Stimulated activated CD4-positive, alpha-beta T cell treated with anti-CD3 and anti-CD28 coated beads, TNF-alpha, amount 100 ng/mL, for 4 hours (primary cell): ENCODE measurements at places on chromosomes 7 and 10.

- DNase-seq = no peak
These were observed 192.2 kb downstream of the SH2D4B start for GRCh38 chr10:80729896-80730295.

- DNase-seq = no peak
These were observed 185.4 kb downstream of the DNAJB6 start for GRCh38 chr7:157522189-157522588.

DNA sequence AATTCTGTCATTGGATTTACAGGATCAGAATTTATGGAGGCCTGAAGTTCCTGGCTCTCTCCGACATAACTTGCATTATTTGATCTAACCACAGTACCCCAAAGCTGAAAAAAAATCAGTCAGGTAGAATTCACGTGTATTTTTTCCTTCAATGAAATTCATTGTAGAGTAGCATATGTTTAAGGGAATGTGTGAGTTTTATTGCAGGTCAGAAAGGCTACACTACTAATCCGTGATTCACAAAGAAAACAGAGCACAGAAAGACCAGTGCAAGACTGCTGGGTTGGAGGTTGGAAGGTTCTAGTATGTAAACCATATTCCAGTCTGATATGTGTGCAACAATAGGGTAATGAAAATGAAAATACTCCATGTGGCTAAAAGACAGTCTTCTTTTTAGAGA is 247.0 kb upstream of the FERD3L start:
- no peak for DNase-seq

DNA sequence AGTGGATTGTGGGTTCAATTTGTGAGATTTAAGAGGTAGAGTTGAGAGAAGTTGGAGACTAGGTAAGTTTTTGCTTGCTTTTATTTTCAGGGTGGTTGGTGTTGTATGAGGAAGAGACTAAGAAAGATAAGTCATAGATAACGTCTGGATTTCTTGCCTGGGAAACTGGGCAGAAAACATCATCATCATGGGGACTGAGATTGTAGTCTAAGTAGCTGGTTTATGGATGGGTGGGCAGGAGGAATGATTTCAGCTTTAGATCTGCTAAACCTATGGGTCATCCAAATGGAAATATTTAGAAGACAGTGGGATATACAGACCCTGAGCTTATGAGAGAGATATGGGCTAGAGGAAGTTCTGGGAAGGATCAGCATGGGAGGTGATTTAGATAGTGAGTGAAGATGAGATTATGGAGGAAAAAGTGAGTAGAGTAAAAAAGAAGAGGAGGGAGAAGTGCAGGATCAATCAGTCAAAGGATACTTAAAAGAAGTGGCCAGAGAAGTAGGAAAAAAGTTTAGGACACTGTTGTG is 169.8 kb downstream of the WNT2 start:
- no peak for DNase-seq

- no peak for DNase-seq
These were observed 111.7 kb upstream of the LYZL1 start for GRCh38 chr10:29176845-29177832.

DNA sequence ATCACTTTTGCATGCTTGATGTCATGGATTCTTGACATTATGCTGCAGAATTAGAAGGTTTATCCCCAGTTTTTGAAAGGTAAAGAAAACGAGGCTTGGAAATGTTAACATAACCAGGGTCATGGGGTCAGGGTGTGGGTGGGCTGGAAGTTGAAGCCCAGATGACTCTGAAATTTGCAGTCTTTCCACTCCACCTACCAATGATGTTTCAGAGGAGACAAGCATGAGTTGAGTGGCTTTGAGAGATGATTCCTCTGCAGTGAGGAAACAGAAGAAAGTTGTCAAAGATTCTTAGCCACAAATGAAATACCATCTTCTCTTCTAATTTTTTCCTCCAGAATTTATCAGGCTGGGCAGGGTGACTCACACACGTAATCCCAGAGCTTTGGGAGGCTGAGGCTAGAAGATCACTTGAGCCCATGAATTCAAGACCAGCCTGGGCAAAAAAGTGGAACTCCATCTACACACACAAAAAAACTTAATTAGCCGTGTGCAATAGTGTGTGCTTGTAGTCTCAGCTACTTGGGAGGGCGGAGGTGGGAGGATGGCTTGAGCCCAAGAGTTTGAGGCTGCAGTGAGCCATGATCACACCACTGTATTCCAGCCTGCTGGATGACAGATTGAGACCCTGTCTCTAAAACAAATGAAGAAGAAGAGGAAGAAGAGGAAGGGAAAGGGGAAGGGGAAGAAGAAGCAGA is 239.1 kb upstream of the AUTS2 start:
- no peak for DNase-seq

DNA sequence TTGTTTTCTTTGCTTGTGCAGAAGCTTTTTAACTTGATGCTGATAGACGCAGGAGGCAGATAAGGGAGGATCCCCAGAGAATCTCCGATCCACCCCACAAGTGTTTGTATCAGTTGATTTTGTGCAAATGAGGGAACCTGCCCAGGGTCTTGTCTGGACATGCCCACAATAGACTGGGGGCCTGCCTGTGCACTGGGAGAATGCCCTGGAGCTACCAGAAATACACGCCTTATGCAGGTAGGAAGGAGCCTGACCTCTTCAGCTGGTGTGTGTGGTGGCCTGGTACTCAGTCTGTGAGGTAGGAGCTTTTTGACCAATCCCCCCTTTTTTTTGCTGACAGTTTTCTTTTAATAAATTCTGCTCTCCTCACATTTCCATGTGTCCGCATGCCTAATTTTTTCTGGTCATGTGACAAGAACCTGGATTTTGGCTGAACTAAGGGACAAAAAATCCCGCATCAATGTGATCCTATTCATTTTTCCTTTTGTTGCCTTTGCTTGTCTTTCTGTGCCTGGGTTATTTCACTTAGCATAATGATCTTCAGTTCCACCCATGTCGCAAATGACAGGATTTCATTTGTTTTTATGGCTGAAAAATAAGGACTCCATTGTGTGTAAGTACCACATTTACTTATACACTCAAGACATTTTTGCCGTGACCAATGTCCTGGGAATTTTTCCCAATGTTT is 430.6 kb upstream of the NRG3 start:
- DNase-seq = no peak

- no peak for DNase-seq
These were observed 377.4 kb upstream of the PODXL start for GRCh38 chr7:131933751-131934289.

DNA sequence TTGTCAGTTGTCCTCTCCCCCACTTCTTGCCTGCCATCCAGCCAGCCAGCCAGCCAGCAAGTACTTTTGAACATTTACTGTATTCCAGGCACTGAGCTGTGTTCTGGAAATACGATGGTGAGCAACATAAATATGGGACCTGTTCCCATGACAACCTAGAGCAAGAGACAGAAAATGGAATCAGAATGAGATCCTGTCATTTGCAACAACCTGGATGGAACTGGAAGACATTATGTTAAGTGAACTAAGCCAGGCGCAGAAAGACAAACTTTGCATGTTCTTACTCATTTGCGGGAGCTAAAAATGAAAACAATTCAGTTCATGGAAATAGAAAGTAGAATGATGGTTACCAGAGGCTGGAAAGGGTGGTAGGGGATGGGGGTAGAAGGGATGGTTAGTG is 140.7 kb downstream of the ICA1 start:
- no peak for DNase-seq

DNA sequence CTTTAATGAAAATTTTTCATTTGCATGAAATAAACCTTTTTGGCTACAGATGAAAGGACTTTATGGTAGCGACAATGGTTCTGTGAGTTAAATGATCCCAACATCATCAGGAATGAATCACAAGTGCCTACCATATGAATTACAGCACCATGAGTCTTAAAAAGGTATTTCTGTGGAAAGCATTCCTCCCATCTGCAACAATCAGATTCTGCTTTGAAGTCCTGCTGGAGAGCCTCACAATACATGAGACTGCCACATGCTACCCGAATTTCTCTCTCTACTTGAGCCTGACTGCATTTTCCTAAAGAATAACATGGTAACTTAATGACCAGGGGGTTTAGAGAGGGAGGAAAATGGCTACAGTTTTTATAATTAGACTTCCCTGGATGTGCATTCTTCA is 190.3 kb downstream of the TWIST1 start:
- DNase-seq = no peak

DNA sequence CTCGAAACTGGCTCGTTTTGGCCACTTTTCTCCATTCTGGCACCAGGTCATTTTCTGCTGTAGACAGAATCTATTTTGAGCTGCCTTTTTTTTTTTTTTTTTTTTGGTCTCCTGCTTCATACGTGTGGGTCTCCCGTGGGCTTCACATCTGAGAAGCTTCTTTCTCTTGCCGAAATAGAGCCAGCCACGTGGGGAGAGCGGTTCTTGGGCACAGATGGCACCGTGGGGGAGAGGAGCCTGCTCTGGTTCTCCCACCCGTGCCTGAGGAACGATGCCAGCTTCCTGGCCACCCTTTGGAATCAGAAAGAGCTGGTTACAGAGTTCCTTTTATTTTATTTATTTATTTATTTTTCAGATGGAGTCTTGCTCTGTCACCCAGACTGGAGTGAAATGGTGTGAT is 48.7 kb upstream of the OCM2 start:
- DNase-seq = no peak

GRCh38 chr7:148084138-148084537 is 506.4 kb upstream of the C7orf33 start:
- no peak for DNase-seq

DNA sequence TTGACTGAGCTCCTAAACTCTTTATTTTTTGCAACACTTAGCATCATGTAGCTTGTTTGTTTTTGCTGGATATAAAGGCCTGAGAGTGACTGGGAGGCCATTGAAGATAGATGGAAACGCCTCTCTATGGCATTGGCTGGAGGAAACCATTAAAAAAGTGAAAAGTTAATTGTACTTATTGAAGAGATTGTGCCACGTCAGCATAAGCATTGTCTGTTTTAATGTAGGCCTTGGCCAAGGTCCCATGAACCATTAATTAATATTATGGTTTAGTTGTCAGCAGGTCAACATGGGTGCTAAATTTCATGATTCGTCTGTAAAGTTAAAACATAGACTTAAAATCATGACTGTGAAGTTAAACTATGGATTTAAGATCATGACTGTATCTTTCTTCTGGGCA is 178.6 kb downstream of the GATA3 start:
- no peak for DNase-seq

DNA sequence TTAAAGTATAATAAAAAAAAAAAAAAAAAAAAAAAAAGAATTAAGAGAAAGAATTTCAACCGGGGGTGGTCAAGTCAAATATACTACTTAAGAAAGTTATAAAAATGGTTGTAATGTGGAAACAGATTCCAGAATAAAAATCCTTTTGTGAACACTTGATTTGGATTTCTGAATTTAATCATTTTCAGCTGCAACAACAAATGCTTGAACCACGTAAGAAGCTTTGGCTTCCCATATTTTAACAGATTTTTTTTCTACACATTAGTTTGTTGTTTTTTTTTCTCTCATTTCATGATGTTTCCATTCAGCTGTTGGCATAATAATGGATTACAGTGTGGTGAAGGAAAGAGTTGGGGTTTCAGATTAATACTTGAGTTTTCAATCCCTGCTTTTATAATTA is 137.3 kb upstream of the AGR3 start:
- no peak for DNase-seq

DNA sequence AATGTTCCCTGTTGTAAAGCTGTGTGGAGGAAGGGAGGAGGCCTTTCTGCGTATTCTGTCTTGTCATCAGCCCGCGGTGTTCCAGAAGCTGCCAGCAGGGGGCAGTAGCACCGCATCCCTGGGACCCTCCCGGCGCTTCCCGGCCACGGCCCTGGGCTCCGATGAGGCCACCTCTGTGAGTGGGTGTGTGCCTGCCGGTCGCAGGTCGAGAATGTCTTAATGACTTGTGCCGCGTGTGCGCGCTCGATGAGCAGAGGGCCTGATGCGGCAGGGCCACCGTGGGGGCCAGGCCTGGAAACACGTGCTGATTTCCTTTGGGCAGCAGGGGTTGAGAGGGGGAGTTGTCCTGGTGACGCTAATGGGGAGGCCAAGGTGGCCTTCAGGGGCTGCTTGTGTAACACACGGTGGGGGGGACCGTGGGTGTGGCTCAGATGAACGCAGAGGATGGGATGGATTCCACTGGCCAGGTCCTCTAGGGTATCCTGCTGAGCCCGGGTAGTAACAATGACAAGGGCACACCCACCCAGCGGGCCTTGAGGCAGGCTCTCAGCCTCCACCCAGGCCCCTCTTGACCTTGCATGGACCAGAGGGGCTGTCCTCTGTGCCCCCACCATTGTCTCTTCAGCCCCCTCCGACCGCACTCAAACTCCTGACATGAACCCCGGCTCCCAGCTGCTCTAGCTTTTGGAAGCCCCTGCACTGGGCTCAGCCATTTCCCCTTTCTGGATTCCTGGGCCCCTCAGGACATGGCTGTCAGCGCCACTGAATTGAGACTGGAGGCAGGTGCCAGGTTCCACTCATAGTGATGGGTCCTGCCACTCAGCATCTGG is 135.9 kb upstream of the PODXL start:
- no peak for DNase-seq

- DNase-seq = no peak
These were observed 10.8 kb downstream of the PRPS1L1 start for GRCh38 chr7:18016547-18017444.

DNA sequence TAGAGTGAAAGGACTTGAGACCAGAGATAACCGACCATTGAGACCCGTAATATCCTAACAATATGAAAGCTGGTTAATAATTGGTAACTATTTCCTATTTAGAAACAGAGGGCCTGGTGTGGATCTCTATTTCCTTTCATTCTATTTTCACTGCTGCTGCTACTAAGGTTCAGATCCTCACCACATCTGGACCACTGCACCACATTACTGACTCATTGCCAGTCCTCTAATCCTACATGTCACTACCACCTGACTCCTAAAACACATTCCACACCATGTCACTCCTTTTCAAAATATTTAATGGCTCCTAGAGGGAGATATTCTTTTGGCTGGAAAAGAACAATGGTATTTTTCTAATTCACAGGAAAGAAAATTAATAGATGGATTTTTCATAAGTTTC is 6.4 kb downstream of the USP54 start:
- DNase-seq = no peak

GRCh38 chr7:1733206-1733907 is 63.3 kb downstream of the ELFN1 start:
- DNase-seq = no peak

GRCh38 chr7:26340476-26341018 is 48.9 kb downstream of the SNX10 start:
- DNase-seq = no peak

GRCh38 chr10:48976196-48976595 is 36.6 kb upstream of the LRRC18 start:
- no peak for DNase-seq

DNA sequence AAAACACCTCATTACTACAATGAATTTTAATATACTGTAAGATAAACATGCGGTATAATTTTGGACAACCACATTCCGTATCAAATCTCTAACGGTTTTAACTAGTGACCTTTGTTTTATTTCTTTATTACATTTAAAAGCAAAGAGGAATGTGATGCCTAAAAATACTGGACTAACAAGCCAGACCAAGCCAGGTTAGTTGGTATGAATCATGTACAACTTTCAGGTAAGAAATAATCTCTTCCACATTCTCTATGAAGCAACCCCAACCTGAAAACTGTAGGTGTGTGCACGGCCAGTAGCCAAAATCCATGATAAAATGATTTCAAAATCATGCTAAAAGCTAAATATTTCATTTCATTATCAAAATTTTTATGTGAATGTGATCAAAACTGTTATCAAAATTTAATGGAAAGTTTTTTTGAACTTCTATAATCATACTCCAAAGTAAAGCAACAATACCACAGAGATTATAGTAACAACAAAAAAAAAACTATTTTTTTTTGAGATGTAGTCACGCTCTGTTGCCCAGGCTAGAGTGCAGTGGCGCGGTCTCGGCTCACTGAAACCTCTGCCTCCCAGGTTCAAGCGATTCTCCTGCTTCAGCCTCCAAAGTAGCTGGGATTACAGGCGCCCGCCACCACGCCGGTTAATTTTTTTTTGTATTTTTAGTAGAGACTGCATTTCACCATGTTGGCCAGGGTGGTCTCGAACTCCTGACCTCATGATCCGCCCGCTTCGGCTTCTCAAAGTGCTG is 127.2 kb downstream of the NRBF2 start:
- DNase-seq = no peak
